Stimulated activated CD4-positive, alpha-beta T cell treated with anti-CD3 and anti-CD28 coated beads, Interleukin-1b, Interleukin-23, amount 100 ng/mL, for 48 hours (primary cell): ENCODE measurements at places on chromosomes 3 and 15.
A peak's percentile ranks its signal among the peaks of the same experiment; 100 is the strongest.

DNA sequence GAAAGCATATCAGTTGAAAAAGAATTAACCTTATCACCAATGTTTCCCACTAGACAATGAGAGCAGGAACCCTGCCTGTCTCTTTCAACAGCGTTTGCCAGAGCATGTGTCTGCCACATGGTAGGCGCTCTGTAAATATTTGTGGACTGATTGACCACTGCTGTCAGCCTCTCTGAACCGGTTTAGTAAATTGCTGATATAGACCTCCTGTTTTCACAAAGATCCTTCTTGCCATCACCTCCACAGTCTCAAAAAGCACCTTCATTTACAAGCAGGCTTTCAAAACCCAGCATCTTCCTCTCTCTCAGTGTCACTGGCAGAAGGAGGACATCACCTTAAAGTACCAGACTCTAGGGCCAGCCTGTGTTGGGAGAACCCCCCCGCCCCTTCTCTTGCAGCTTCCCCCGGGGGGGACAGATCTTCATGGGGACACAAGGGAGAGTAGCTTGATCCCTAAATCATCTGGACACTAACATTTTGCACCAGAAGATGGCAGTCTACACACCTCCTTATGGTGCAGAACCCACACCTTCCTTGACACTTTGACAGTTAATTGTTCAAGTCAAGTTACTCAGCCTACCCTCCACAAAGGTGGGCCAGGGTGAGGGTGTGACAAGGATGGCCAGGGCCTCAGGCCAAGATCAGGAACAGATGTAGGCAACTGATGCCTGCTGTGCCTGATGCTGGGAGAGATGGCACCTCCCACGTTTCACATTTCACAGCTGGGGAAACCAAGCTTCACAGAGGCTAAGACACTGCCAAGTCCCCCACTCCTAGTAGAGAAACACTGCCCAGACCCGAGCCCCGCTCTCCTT is 37.8 kb upstream of the USP3 start:
- peak; percentile 28 for DNase-seq

- no peak for DNase-seq
Measured at GRCh38 chr15:59028387-59028955, 41.0 kb downstream of the RNF111 start.

DNA sequence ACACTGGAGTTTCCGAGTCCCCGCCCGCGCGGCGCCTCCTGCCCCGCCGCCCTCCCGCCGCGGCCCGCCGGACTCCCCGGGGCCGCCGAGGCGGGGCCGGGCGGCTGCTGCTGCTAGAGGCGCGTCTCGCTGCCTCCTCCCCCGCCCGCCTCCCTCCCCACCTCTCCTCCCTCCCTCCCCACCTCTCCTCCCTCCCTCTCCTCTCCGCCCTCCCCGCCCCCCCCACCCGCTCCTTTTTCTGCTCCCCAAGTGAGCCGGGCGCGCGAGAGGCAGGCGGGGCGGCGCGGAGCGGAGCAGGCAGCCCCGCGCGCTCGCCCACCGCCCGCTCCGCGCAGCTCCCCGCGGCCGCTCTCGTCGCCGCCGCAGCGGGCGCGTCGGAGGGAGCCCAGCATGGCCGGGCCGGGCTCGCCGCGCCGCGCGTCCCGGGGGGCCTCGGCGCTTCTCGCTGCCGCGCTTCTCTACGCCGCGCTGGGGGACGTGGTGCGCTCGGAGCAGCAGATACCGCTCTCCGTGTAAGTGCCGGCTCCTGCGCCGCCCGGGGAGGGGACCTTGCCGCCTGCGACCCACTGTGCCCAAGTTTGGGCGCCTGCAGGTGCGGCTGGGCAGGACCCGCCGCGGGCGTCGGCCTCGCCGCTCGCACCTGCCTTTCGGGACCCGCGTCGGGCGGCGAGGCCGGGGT is at the start of gene CACNA2D3:
TSS of gene CACNA2D3 (plus strand) at position 229 of the 679 bp plus-strand sequence.
- no peak for DNase-seq

DNA sequence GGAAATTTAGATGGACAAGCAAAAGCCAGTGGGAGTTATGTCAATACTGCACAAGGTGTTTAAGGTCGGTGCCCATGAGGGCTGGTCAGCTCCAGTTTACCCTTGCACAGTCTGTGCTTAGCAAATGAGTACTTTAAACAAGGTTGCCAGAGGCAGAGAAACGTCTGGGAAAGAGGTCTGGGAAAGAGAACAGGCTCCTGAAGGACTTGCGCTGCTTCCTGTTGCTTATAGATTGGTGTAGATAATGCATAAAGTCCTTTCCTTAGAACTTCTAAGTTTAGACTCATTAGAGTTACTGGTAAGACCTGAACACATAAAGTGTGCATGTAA is 162.6 kb upstream of the P2RY1 start:
- DNase-seq, result no peak

DNA sequence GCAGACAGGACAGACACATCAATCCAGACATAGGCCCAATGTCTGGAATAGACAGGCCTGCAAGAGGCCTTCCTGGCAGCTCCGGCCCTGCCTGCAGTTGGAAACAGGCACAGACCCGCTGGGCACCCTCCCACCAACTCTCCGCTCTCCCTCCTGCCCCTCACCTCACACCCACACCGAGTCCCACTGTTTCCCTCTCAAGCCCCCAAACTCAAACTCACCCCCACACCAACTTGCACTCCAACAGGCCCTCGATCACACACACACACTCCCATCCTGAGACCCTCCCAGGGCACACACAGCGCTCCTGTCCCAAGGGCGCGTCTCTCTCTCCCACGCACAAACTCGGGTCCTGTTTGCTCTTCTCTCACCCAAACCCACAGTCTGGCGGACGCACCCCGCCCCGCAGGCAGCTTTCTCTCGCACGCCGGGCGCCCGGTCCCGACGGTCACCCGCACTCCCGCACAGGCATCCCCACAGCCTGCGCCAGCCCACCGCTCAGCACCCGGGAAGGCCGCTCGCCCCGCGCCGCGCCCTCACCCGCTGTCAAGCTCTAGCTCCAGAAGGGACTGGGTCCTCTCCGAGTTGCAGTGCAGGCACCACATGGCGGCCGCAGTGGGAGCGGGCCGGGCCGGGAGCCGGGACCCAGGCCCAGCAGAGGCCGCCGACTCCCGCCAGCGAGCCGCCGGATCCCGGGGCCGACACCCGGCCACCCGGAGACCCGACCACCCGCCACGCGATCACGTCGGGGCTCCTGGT is 106.2 kb downstream of the IQSEC1 start:
- no peak for DNase-seq
